ENCODE measurements at places on chromosomes 12 and 14.

GRCh38 chr12:120835657-120836056 is 68.5 kb downstream of the SPPL3 start:
- DNase-seq: peak; percentile 12

DNA sequence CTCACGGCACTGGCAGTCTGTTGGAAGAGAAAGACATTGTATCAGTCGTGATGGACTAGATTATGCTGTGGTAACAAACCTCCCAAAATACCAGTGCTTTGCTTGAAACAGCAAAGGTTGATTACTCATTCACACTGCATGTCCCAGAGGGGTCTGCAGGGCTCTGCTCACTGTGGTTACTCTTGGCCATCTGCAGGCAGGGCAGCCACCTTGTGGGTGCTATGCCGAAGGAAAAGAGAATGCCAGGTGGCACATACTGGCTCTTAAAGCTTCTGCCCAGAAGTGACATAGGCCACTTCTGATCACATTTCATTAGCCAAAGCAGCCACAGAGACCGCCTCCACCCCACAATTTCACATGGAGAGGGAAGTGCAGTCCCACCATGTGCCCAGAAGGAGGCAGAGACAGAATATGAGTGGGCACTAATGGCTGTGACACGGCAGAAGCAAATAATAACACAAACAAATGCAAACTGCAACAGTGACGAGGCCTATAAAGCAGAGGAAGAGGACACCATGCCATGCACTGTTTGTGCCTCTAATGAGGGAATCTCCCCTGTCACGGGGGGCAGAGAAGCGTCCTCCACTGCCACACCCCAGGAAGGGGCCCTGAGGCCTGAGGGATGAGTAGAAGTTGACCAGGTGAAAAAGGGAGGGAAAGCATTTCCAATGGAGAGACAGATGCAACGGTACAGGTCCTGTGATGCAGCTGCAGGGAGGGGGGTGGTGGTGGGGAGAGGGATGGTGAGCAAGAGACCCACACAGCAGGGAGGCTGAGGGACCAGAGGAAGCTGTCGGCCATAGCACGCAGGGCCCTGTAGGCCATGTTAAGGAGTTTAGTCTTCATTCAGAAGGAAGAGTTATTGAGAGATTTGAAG is 51.7 kb upstream of the KICS2 start:
- DNase-seq: no peak

- DNase-seq: no peak
Measured at GRCh38 chr12:113370923-113371682, 12.7 kb downstream of the PLBD2 start.

DNA sequence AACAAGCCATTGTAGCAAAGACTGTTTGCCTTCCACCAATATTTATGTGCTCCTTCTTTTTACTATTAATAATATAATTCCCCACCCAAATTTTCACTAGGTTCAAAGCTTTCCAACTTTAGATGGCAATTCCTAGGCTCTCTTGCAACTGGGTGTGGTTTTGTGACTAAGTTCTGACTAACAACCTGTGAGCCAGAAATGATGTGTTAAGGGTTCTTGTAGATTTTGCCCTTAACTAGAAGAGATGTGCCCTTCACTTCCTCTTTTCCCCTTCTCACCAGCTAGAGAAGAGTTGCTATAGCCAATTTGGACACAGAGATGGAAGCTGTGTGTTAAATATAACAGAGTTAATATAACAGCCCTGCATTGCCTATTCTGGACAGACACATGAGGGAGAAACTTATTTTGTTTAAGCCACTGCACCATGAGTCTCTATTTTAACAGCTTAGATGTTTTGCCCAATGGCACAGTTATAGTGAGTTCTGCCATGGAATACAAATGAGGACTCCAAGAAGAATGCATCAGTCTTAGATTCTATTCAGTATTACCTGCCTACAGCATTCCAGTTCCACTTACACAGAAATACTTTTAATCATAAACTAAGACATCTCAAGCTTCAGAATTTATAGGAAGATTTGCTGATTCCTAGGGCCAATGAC is 216.2 kb downstream of the DUSP6 start:
- DNase-seq: peak; percentile 11

- DNase-seq: peak; percentile 89
Measured at GRCh38 chr12:45231515-45232145, 15.7 kb downstream of the ANO6 start.

- DNase-seq: no peak
Measured at GRCh38 chr12:72315858-72316257, 43.7 kb downstream of the TRHDE start.

DNA sequence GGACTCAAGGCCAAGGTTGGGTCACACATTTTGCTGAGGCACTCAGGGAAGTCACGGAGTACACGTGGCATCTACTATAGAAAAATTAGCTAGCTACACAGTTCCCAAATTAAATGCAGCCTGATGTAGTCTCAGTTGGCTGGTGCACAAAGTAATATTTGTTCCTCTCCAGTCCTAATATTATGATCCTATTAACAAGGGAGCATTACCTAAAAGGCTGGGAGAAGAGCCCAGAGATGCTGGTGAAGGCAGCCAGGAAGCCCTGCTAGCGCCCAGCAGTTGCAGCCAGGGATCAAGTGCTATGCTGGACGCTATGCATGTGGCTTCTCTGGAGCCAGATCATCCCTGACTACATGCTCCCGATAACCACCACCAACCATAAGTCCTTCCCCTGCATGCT is 88.0 kb upstream of the GSC start:
- no peak for DNase-seq

GRCh38 chr14:73686901-73687300 is 27.3 kb downstream of the PNMA1 start:
- DNase-seq: no peak

DNA sequence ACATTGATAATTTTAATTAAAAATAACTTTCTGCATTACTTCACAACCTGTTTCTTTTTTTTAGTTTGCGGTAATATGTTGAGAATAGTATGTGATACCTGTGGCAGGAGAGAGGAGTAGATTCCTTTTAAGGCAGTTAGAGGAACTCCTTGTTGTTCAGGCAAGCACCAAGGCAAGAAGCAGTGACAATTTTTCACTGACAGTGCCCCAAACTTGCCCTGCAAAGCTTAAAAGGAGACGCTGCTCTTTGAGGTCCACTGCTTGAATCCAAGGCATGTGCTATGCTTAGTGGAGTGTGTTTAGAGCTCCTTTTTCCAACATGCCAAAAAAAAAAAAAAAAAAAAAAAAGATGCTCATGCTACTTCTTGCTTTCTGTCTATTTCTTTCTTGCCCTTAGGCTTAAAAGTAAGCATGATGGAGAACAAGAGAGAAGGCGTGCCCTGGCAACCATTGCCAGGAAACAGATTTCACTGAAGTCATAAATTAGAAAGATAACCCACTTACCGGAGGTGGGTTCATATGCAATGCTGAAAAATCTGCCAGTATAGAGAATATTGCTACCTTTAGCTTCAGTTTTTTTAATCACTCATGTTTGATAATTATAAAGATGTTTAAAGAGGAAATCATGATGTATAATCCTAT is 58.3 kb upstream of the DYRK2 start:
- no peak for DNase-seq

DNA sequence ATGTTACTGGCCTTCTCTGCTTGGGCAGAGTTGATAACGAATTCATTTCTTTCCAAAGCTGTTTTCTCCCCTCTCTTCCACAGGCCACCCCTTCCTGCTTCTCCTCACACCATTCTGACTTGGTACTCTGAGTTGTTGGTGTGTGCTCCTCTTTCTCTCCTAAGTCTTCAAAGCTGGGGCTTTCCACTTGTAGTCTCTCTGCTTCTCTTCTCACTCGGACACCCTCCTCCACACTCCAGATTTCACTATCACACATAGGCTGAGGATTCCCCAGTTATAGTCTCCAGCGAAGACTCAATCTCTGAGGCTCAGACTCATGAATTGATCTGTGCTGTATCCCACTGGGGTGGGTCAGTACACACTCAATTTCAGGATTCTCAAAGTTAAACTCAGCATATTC is 201.0 kb downstream of the SSPN start:
- DNase-seq: no peak

DNA sequence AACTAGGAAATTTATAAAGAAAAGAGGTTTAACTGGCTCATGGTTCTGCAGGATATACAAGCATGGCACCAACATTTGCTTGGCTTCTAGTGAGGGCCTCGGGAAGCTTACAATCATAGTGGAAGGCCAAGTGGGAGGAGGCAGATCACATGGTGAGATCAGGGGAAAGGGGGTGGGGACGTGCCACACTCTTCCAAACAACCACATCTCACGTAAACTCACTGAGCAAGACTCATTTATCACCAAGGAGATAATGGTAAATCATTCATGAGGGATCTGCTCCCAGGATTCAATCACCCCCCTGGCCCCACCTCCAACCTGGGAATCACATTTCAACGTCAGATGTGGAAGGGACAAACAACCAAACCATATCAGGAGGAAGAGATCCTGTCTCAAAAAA is 35.8 kb downstream of the NUMB start:
- no peak for DNase-seq

- DNase-seq: no peak
Measured at GRCh38 chr12:119479121-119479561, 114.4 kb upstream of the TMEM233 start.

DNA sequence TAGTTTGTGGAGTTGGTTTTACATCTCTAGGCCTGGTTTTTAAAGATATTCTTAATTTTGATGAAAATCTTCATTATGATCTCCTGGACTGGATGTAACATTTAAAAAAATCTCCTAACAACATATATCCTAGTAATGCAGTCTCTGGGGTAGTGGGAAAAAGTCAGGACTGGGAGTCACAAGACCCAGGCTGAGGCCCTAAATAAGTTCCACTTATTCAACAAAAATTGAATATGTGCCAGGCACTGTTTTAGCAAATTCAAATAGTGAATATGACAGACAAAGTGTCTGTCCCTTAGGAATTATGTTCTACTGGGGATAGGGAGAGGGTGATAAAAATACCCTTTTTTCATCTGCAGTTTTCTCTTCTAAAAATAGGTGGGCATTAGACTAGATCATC is 248.4 kb downstream of the PAWR start:
- DNase-seq: no peak

- DNase-seq: no peak
Measured at GRCh38 chr12:6850796-6851152, 312 bp downstream of the CDCA3 start.

DNA sequence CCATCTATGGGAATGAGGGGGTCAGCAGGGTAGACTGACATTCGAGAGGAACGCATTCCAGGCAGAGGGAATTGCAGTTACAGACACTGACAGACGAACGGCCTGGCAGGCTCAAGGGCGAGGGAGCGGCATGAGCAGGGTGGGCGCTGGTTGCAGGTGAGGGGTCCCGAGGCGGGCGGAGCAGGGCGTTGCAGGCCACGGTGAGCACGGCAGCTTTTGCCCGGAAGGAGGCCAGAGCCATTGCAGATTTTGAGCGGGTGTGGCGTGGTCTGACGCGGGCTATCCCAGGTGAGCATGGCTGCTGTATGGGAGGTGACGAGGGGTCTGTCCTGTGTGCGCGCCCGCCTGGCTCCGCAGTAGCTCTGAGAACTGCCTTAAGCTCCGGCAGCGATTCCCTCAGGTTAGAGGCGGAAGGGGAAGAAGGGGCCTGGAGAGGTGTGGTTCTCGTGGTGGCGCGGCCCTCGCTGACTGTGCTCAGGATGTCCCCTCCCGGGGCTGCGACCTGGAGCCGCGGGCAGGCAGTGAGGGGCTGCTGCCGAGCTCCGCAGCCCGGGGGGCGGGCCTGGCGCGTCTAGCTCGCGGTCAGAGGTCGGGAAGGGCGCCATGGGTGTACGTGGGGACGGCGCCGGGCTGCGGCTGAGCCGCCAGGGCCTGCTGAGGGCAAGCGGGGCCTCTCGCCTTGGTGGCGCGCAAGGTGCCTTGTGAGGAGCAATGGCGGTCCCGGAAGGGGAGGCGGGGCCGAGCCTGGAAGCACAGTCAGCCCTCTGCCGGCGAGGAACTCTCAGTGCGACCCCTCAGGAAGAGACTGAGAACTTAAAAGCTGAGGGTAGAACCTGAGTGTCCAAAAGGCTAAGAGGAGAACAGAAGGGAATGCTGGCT is 177.1 kb downstream of the CACNA1C start:
- no peak for DNase-seq

DNA sequence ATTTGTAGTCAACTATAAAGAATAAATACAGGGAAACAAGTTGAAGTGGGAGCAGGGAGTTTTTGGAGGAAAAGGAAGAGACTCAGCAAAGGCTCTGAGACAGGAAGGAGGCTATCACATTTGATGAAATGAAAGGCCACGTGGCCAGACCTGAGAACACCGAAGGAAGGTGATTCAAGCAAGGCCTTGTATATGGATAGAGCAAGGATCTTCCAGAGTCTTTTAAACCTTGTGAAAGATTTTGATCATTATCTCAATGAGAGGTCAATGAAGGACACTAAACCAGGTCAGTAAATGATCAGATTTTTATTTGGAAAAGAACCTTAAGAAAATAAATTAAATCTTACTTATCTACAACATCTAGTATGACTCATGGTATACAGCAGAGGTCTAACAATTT is 523.5 kb downstream of the SLC16A7 start:
- DNase-seq: no peak

DNA sequence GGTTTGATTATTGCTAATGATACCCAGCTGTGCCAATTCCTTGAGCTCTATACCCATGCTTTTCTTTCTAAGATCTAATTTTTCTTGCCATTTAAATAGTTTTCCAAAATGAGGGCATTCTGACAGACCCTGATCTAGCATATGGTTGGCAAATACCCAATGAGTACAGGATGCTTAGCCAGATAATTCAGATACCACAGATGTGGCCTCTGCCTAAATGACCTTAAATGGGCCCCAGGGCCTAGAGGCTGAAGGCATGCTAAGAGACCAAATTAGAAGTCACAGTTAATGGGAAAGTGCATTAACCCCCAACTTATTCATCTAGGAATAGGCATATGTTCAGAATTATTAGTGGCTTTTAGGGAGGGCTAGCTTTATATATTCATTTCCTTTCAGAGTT is 122.3 kb upstream of the CNOT2 start:
- no peak for DNase-seq

DNA sequence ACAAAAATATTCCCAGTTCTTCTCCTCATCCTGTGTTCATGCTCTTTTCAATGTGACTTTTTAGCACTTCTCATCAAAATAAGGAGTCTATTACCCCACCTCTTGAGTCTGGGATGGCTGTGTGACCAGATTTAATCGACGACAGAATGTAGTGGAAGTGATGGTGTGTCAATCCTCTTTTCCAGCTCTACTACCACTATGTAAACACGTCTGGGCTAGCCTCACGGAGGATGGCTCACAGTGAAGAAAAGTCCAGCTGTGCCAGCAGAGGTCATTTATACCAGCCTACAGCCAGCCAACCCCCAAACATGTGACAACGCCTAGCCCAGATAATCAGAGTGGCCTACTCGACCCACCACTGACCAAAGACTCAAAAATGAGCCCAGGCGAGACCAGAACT is 37.3 kb upstream of the FGF6 start:
- no peak for DNase-seq

- DNase-seq: peak; percentile 69
Measured at GRCh38 chr12:19988459-19988873, 379.9 kb upstream of the PDE3A start.

- DNase-seq: peak; percentile 51
Measured at GRCh38 chr12:43131301-43131700, 420.7 kb downstream of the ADAMTS20 start.

GRCh38 chr14:48384821-48385220 is 709.4 kb upstream of the MDGA2 start:
- DNase-seq: no peak
